ENCODE measurements at places on chromosomes 11 and 22. TPM values are rescaled to one million over a fixed set of nuclear protein-coding genes. Genes with fewer than 3 reads are reported as not detected.

The SAA1 gene
- not detected for polyA plus RNA-seq

DNA sequence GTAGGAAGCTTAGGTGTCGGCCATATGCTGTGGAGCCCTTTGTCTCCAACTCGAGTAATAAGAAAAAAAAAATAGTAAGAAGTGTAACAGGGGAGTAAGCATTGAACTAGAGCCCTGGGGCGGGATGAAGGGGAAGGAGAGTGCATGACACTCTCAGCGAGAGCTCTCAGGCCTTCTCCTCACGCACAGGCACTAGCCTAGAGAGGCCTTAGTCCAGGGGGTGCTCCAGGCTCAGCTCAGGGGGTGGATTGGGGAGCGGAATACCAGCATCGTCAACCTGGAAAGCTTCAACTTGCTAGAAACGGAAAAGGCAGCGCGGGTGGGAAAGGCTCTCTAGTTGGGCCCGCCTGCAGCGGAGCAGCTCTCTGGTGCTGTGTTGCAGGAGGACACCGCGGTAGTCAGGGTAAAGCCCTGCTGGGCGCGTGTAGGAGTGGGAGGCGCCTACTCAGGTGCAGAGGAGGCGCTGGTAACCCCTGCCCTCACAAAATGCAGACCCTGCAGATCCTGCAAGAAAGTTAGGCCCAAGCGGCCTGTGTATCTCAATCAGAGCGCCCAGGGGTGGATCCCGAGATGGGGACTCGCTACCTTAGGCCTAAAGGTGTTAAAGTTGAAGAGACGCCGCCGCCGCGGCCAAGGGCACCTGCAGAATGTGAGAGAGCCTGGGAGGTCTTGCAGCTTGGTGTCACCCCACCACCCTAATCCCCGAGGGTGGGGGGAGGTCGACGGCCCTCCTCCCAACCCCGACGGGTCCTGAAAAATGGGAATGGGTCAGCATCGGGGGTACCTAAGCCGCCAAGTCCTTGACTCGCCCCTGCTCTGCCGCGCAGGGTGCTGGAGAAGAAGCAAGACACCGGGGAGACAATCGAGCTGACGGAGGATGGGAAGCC, 2.8 kb downstream of the SLC17A6 start:
- DNase-seq: no peak

- no peak for DNase-seq
Measured at GRCh38 chr11:78067704-78068103, 4.0 kb downstream of the THRSP start.

DNA sequence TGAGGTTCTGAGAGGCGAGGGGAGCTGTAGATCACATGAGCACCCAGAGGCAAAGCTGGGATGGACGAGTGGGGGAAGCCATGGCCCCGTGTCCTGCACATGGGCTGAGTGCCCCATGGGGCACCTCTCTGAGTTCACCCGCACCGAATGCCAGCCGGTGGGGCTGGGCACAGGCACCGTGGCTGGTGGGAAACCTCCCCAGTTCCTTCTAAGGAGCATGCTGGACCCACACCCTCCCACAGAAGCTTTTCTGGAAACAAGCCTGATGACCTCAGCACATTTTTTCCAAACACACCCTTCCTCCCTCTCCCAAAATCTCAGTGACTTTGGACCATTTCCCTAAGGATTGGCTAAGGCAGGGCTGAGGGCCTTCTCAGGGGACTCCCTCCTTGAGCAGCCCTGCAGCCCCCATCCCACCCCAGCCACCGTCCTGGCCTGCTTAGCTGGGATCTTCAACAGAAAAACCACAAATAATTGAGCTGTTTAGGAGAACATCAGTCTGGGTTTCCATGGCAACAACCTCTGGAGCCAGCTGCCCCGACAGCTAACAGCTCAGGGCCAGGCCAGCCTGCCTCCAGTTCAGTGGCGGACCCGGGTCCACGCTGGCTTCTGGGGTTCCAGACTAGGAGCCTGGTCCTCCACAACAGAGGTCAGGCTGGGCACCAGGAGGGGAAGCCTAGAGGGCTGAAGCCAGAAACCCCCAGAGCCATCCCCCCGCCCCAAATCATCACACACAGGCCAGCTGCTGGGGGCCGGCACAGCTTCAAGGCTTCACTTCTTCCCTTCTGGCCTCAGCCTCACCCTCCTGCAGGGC, 18.1 kb upstream of the LINC01488 start:
- peak; percentile 94 for DNase-seq

The GALNT18 gene
- 23.8 TPM for polyA plus RNA-seq

The MPZL3 gene
- 8.8 TPM for polyA plus RNA-seq

- no peak for DNase-seq
Measured at GRCh38 chr11:101435408-101435973, 148.3 kb downstream of the TRPC6 start.

The CYB5R2 gene
- polyA plus RNA-seq: 15.3 TPM

DNA sequence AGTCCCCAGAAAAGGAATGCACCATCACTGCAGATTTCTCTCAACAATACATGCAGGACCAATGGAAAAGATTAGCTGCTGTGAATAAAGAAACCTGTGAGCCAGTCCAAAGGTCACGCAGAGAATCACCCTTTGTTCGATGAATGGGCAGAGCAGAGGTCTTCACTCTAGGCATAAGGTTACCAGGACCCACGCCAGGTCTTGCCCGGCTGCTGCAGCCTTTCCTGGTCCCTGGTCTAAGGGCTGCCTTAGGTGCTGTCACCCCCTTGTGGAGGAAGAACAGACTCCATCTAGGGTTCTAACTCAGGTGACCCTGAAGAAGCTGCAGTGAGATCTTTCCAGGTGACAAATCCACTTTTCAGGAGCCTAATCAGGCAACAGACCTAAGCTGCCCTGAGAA, 29.0 kb upstream of the NAP1L4 start:
- DNase-seq: no peak

- DNase-seq: no peak
Measured at GRCh38 chr11:23789938-23790371, 706.9 kb upstream of the LUZP2 start.

Data from left lung (tissue), 14 donors.